Right renal pelvis (tissue), 4 donors: ENCODE measurements at places on chromosomes 5 and 9. TPM values are rescaled to one million over a fixed set of nuclear protein-coding genes. Genes with fewer than 3 reads are reported as not detected.

Gene HAND1
- not detected for polyA plus RNA-seq

Gene MBLAC2
- 13.7 TPM for polyA plus RNA-seq

Gene FOXD4L5
- polyA plus RNA-seq, result 0.37 TPM

Gene CHD1
- 70.9 TPM for polyA plus RNA-seq

Gene PCDHA7
- polyA plus RNA-seq, result 0.34 TPM

Gene SPINK13
- polyA plus RNA-seq, result not detected

GRCh38 chr9:14321517-14322130, 7.7 kb upstream of the NFIB start:
- DNase-seq, result no peak

DNA sequence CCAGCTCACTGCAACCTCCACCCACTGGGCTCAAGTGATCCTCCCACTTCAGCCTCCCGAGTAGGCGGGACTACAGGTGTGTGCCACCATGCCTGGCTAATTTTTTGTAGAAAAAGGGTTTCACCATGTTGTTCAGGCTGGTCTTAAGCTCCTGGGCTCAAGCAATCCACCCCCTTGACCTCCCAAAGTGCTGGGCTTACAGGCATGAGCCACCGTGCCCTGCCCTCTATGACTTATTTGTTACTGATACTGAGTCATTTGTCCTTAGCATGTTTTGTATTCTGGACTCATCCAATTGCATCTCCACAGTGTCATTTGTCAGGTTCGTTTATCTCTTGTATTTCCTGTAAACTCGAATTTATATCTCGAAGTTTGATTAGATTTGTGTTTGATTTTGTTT, 2.7 kb upstream of the ITK start:
- no peak for DNase-seq

- no peak for DNase-seq
These were observed 100.0 kb downstream of the SEMA5A start for GRCh38 chr5:9445826-9446388.

DNA sequence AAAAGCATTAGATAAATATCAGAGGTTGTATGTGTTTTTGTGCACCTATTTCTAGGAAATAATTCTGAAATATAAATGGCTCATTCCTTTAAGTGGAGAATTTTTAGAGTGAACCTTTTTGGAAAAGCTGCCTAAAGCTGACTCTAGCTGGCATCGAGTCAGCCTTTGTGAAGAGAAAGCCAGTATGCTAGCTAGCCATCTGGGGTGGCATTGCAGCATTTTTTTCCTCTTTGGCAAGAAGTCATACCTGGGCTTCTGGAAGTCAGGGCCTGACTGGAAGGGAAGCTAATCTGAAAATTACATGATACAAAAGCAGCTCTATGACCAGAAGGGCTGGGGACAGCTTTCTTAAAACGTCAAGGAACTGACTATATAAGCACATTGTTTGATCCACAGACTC, 19.7 kb downstream of the ANP32B start:
- no peak for DNase-seq

GRCh38 chr9:91261417-91261816, 100.3 kb downstream of the AUH start:
- DNase-seq, result no peak

DNA sequence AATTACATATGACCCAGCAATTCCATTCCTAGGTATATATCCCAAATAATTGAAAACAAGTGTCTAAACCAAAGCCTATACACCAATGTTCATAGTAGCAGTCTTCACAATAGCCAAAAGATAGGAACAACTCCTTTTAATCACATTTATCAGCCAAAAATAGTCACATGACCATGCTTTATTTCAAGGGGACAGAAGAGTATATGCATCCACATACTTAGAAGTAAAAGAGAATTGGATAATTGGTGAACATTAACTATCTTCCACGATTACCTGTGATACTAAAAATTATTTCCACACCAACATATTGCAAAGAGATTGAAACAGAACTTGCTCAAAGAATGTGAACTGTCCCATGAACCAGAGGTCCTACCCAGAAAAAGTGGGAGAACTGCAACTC, 51.8 kb upstream of the FOXE1 start:
- DNase-seq, result no peak

DNA sequence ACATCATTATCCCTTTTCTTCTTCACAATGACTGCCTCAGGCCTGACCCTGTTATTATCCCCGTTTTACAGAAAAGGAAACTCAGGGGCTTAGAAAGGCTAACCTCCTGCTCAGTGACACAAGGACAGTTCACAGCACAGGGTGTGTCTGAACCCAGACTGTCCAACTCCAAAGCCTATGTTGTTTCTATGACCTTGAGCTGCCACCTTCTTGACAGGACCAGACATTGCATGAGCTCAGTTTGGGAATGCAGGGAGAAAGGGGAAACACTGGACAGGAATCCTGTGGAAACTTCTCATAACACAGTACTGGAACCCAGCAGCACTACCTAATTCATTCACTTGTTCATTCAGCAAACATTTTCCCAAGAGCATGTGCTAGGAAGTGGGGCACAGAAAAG, 472.8 kb downstream of the CDK5RAP2 start:
- no peak for DNase-seq
